ENCODE measurements at places on chromosomes 16 and 17.
A peak's percentile ranks its signal among the peaks of the same experiment; 100 is the strongest.

GRCh38 chr16:88296437-88297177, 86.2 kb upstream of the ZNF469 start:
- no peak for DNase-seq

DNA sequence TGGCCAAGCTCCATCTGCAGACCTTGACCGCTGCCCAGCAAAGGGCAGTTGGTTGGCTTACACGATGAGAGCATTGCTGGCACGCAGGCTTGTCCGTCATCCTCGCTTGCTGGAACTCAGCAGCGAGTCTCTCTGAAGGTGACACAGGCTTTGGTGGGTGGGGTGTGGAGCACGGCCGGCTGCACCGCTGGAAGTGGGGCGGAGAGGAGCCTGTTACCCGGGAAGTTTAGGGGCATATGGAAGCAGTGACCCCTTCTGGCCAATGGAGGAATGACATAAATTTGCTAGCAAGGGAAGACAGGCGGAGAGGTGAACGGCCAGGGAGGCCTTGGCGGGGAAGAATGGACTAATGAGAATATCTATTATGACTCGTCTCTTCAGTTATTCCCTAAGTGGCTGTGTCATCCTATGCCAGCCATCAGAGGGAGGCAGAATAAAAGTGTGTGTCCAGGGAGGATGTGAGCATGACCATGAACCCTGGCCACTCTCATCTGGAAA, 65.9 kb upstream of the SDK2 start:
- no peak for DNase-seq

GRCh38 chr17:27384261-27384701, 72.0 kb upstream of the KSR1 start:
- no peak for DNase-seq

DNA sequence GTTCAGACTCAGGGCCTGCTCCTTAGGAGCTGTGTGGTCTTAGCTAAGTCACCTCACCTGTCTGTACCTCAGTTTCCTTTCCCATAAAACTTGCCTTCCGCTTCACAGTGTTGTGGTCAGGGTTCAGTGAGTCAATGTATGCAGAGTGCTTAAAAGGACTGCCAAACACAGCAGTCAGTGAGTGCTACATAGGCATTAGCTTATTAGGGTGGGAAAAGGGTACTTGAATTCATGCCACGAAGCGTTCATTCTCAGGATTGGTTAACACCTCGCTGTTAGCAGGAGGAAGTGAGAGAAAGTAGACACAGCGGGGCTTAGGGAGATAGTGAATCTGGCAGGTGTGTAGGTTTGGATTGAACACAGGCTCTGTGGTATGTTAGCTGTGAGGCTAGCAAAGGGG, 155.2 kb downstream of the SHISA9 start:
- DNase-seq = no peak

GRCh38 chr17:72119873-72120641, 763 bp upstream of the SOX9 start:
- DNase-seq = no peak

DNA sequence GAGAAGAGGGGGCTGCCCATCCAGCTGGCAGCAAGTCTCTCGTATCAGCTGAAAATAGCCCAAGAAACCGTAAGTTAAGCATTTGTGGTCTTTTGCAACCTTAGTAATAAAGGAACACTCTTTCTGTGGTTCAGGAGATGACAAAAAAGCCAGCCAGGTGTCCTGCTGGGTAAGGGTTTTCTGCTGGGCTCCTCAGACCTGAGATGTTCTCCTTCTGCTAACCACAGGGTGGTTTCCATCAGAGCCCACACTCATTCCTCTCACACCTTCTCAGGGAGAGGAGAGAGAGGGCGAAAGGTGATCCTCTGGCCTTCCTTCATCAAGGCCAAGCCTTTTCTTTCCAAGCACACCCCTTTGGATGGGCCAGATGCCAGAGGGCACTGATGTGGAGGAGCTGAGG, 70.7 kb downstream of the TEX14 start:
- no peak for DNase-seq

DNA sequence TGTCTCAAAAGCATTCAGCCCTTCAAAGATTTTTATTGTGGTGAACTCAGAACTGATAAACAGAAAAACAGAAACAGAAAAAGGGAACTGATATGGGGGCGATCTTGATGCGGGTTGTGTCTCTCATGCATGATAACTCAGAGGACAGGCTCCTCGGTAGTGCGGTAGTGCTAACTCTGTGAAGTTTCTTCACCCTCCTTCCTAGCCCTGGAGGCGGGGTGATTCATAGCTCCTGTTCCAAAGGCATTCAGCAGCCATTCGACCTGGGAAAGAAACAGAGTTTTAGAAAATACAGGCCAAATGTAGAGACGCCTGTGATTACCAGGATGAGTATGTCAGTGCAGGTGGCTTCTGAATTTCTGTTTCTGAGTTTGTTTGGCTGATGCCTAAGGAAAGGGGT, 5.5 kb upstream of the MAF start:
- DNase-seq = peak; percentile 84

GRCh38 chr17:57609125-57609877, 135.8 kb downstream of the CCDC182 start:
- DNase-seq = no peak

DNA sequence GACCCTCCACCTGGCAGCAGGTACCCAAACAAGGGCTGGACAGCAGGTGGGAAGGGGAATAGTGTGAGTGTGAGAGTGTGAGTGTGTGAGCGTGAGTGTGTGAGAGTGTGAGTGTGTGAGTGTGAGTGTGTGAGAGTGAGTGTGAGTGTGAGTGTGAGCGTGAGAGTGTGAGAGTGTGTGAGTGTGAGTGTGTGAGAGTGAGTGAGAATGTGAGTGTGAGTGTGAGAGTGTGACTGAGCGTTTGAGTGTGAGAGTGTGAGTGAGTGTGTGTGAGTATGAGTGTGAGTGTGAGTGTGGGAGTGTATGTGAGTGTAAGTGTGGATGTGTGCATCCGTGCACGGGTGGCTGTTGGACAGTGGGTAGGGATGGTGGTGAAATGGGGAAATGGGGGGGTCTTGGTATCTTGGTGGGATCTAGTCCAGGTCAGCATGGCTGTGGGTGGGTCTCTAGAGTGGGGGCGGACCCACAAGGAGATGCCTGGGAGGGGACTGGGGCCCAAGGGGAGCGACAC, 408 bp downstream of the ADGRG1 start:
- no peak for DNase-seq

GRCh38 chr16:12094537-12095265, 118.2 kb downstream of the SNX29 start:
- no peak for DNase-seq

GRCh38 chr17:75063201-75063600, 16.2 kb downstream of the KCTD2 start:
- no peak for DNase-seq

- no peak for DNase-seq
Measured at GRCh38 chr17:77381731-77382130, 241.0 kb downstream of the SEC14L1 start.

- peak; percentile 72 for DNase-seq
Measured at GRCh38 chr17:3860939-3861700, 15.1 kb upstream of the NCBP3 start.

GRCh38 chr16:74862743-74863244, 88.2 kb upstream of the FA2H start:
- no peak for DNase-seq

DNA sequence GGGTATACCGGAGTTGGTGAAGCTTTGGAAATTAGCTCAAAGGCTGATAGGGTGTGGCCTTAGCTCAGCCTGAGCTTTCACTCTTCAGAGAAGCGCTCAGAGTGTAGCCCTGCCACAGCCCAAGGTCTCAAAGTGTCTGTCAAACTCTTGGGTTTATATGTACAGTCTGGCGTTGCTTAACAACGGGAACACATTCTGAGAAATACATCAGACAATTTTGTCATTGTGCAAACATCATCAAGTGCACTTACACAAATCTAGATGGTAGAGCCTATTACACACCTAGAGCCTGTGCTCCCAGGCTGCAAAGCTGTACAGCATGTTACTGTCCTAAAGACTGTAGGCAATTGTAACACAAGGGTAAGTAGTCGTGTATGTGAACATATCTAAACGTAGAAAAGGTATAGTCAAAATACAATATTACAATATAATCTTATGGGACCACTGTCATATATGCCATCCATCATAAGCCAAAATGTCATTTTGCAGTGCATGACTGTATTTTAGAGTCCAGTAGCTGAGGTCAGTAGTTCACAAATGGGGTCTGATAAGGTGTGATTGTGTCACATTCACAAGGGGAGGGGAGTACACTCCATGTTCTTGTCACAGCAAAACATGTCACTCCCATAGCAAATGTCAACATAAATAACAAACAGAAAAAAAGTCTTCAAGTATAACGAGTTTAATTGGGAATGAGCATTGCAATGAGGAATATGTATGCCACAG, 20.6 kb downstream of the CHAD start:
- no peak for DNase-seq

DNA sequence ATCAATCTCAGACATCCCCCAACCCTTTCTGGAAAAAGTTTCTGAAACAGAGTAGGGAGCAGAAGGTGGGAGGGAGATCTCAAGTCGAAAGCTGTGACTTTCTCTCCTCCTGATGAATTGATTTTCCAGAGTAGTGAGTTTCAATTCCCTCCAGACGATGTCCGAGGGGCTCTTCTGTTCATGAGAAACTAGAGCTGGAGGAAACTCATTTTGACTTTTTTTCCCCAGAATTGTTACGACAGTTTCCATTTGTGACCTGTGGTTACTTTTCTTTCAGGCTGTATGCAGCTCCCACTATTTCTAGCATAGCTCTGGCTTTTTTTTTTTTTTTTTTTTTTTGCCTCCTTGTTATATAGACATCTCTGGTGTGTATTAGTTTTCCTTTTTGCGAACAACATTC, 422.1 kb upstream of the SALL1 start:
- no peak for DNase-seq

DNA sequence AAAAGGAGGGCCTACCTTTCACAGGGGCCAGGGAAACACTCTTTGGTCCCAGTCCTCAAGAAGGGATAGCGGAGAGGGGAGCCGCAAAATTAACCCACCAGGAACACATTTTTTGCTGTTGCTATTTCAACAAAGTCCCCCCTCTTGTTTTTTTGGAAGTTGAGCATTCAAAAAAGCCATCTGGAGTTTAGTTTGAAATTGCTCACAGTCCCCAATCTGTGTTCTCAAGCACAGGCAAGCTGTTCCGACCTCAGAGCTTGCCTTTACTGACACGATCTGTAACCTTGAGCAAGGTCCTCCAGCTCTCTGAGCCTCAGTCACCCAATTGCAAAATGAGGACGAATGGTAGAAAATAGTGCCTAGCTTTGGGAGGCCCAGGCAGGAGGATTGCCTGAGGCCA, 131.1 kb downstream of the ZNF423 start:
- no peak for DNase-seq

DNA sequence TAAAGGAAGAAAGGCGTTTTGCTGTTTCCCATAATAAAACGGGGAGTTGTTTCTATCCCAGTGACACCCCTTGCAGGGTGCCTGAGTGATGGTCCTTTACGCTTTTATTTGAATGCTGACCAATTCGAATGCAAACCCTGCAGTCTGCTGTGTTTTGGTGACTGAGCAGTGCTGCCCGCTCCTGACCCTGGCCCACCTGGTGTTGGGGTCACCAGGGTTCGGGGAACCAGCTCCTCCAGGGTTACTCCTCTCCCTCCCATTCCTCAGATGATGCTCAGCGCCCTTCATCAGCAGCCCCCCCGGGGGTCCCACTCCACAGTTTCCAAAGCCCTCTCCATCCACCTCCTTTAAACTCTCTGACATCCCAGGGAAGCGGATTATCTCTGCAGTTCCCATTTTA, 6.0 kb downstream of the CA4 start:
- DNase-seq = no peak

- DNase-seq = no peak
Measured at GRCh38 chr16:14350626-14351025, 279.4 kb downstream of the PARN start.

DNA sequence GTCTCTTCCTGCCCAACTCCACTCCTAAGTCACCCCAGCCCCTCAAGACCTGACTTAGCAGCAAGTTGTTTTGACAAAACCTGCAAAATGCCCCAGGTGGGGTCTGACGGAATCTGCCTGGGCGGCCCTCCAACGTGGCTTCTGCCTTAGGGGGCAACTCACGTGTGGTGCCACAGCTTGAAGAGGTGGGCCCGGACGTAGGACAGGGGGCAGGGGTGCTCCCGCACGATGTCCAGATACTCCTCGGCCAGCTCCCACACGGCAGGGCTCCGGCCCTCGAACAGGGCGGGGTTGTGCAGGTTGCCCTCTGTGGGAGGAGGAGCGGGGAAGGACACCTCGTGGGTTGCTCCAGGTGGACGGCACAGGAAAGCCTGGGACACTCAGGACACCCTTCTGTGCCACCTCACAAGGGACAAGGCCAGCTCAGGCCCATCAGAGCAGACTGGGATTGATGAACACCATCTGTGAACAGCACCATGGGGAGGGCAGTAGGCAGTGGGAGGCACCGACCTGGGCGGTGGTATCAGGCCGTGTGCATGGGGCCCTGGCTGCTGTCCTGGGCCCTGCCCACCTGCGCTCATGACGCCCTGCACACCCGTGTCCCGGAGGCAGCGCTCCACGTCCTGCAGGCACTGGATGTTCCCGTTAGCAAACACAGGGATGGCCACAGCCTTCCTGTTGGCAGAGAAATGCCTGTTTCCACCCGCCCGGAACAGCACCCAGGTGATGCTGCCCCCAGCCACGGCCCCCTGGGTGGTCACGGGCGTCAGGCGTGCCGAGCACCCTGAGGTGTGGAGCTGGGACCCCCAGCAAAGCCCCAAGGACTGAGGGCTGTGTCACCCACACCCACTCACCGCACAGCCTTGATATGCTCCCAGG, 4.3 kb downstream of the DUS1L start:
- DNase-seq = no peak

GRCh38 chr17:74554909-74555308, 9.0 kb upstream of the CD300C start:
- DNase-seq = no peak

- DNase-seq = no peak
Measured at GRCh38 chr16:67177743-67178699, 5.7 kb downstream of the MATCAP1 start.

DNA sequence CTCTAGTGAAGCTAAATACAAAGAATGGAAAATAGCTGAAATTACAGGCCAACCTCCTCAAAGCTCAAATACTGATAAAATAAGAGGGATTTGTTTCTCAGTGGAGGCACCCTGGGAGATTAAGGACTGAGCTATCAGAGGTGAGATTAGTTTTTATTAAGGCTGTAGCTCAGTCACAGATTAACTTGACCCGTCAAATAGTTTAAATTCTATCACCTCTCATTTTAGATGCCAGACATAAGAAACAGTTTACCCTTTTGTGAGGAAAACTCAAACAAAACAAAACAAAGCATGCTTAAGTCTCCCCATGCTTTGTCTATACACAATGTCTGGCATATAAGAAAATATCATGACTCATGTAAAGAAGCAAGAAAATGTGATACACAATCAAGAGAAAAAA, 208.3 kb upstream of the PMFBP1 start:
- DNase-seq = no peak

GRCh38 chr17:35807371-35808144, 1.7 kb upstream of the TAF15 start:
- DNase-seq = no peak

Data from vagina (tissue), 2 donors.